ENCODE measurements at places on chromosomes 12 and 14. TPM values are rescaled to one million over a fixed set of nuclear protein-coding genes. Genes with fewer than 3 reads are reported as not detected.

CMA1 gene
- total RNA-seq: not detected

OR6C2 gene
- not detected for total RNA-seq

- DNase-seq: peak; percentile 67
- no peak overlapping the region for H3K27ac ChIP-seq
- H3K36me3 ChIP-seq: no peaks in the 10 kb centered on the region
- H3K27me3 ChIP-seq: no peaks in the 10 kb centered on the region
- H3K4me3 ChIP-seq: no peak overlapping the region
Observed at GRCh38 chr14:99819514-99819913, 26.3 kb downstream of the EML1 start.

DNA sequence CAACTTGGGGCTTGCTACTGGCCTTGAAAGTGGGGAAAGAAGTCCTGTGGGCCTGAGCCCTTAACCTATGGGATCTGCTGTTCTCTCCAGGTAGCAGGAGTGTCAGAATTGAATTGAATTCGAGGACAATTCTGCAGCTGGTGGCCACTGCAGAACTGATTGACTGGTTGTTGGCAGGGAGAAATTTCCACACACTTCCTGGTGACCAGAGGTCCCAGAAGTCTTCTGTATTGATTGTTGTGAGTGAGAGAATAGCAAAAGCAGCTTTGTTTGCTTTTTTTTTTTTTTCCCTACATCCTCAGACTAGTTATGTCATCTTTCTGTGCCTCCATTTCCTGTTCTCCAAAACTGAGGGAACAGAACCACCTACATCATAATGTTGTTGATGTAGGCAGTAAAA lies 64.1 kb downstream of the PRICKLE1 start:
- H3K4me3 ChIP-seq: no peak overlapping the region
- no peak for DNase-seq
- H3K4me1 ChIP-seq: peaks cover 6% of the 10 kb centered on the region
- no peaks in the 10 kb centered on the region for H3K36me3 ChIP-seq

GRCh38 chr14:61940666-61941420 lies 178.6 kb downstream of the SNAPC1 start:
- no peaks in the 10 kb centered on the region for H3K27me3 ChIP-seq
- H3K4me3 ChIP-seq: no peak overlapping the region
- DNase-seq: peak; percentile 43
- no peaks in the 10 kb centered on the region for H3K36me3 ChIP-seq

- peaks cover 13% of the 10 kb centered on the region for H3K4me1 ChIP-seq
- no peak overlapping the region for H3K4me3 ChIP-seq
- peaks cover 7% of the 10 kb centered on the region for H3K36me3 ChIP-seq
- DNase-seq: no peak
Observed at GRCh38 chr14:24439830-24440605, 2.6 kb downstream of the SDR39U1 start.

DNA sequence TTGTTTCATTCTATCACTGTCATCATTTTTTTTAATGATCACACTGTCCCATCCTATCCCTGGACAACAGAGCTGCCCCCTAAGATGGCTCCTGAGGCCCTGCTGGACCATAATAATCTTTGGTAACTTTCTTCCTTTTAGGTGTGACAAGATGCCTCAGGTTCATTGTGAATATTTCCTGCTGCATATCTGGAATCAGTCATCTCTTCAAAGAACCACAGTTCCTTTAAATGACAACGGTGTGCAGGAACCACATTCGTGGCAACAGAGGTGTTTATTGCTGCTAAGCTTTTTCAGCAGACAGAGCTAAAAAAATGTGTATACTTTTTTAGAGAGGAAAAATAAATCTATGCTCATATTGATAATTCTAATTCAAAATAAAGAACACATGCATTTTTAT lies 312.9 kb downstream of the MED13L start:
- no peak overlapping the region for H3K27ac ChIP-seq
- H3K4me3 ChIP-seq: no peak overlapping the region
- H3K27me3 ChIP-seq: no peaks in the 10 kb centered on the region
- peaks cover 7% of the 10 kb centered on the region for H3K36me3 ChIP-seq
- H3K4me1 ChIP-seq: no peaks in the 10 kb centered on the region

GRCh38 chr12:8546591-8546990 lies 5.9 kb upstream of the CLEC4E start:
- H3K27me3 ChIP-seq: no peaks in the 10 kb centered on the region
- no peak for DNase-seq
- H3K4me1 ChIP-seq: no peaks in the 10 kb centered on the region

- H3K36me3 ChIP-seq: no peaks in the 10 kb centered on the region
- no peaks in the 10 kb centered on the region for H3K27me3 ChIP-seq
- H3K4me3 ChIP-seq: no peak overlapping the region
- H3K27ac ChIP-seq: no peak overlapping the region
Observed at GRCh38 chr12:24482882-24483604, 465.9 kb downstream of the BCAT1 start.

All from GM23338 (cell line).